ENCODE measurements at places on chromosomes 5 and 9.

DNA sequence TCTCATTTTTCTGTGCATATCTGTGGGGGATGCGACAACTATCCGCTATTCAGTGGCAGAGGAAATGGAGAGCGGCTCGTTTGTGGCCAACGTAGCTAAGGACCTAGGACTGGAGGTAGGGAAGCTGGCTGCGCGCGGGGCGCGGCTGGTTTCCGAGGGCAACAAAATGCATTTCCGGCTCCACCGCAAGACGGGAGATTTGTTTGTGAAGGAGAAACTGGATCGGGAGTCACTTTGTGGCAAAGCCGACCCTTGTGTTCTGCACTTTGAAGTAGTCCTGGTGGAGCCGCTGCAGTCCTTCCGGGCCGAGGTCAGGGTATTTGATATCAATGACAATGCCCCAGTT is 320 bp downstream of the PCDHB1 start:
- no peak for DNase-seq

GRCh38 chr5:81506900-81507588 is 113.1 kb upstream of the ACOT12 start:
- peak; percentile 88 for DNase-seq

DNA sequence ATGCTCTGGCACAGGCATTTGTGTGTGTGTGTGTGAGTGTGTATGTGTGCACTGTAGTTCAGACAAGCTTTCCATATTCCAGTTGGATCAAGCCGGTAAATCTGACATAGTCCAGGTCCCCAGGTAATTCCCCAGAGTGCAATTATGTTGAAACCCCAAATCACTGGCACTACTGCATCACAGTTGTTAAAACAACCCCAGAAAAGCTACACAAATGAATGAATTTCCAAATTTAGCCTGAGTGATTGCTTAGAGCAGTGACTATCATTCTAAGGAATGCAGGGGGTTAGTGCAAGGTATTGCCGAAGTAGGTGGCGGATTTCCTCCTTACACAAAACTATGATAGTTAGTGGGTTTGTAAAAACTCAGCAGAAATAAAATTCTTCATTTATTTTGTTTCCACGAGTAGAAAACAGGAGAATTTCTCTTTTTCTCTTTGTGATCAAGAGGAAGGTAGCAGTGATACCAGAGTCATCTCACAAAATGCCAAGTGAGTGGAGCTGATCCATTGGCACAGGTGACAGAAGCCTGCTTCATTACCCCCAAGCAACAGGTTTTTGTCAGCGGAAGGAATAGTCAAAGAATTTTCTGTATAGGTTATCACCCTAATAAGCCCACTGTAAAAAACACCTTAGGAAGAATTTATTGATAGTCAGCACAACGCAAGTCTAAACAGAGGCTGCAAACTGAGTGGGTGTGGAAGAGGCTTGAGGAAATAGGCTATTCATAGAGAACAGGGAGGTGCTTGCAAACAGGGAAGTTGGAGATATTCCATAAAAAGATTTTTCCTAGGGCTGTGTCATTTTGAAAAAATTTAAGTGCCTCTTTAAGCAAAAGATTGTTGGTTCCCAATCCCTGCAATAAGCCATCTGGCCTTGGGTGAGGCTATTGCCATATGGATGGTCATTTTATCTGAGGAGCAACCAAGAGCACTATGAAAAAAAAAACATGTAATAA is 385.1 kb downstream of the CHSY3 start:
- DNase-seq: no peak

GRCh38 chr5:155052532-155052931 is 39.0 kb downstream of the KIF4B start:
- DNase-seq: no peak

DNA sequence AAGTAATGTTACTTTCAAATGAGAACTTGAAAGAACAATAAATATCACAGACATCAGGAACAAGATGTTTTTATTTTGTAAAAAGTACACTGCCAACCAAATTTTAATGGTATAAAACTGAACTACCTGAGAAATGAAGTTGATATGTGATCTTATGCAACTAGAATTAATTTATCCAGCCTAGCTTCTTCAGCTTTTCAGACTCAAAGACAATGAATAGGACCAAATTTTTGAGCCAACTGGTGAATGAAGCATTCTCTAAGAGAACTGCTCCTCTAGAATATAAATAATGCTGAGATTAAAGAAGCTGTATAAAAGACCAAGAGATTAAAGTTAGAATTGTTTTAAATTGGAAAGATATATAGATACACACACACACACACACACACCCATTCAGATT is 9.9 kb downstream of the CDC14B start:
- DNase-seq: no peak

DNA sequence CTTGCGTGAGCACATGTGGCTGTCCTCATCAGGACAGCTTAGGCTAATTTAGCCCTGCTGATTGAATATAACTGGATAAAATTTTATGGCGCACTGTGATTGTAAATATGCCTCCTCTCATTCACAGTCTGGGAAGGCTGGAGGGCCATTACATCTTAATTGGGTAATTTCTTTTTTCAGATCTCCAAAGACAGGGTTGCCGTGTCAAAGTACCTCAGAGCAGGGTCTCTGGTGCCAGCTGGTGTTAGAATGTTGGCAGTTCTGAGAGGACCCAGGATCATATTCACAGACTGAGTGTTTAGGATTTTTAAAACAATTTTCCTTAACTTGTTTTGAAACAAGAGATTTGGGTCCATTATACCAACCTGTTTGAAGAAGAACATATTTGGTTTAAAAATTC is 455.7 kb upstream of the TLE4 start:
- no peak for DNase-seq

GRCh38 chr5:133341296-133341695 is 271.0 kb downstream of the FSTL4 start:
- DNase-seq: no peak

GRCh38 chr9:7088611-7089010 is 330.8 kb downstream of the KDM4C start:
- peak; percentile 17 for DNase-seq

DNA sequence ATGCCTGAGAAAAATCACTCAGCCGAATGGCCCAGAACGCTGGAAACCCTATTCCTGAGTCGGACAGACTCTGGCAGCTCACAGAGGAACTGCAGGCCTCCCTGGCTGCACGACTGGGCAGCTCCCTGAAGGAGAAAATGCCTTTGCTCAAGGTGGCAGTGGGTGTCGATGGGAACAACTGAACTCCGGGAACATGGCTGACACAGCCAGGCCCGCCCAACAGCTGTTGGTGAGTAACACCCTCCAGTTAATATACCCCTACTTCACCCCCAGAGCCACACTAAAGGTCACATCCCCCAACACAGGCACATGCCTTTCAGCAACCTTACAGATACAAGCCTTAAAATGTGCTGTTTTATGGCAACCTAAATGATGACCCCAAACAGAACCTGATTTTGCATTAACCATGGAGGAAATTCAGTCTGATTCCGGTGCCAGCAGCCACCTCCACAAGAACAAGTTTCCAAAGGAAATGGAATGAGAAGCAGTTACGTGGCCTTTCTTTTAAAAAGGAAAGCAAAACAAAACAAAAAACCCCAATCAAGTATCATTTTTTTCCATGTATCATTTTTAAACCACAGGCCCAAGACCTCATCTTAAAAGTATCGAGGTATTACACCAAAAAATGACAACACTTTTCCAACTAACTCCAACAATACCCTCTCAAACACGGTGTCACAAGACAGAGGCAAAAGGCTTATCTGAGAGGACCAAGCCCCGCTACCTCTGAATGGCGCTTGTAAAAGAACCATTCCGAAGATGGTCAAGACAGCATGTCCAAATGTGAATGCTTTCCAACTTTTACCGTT is 3.1 kb downstream of the KLF9 start:
- peak; percentile 47 for DNase-seq

DNA sequence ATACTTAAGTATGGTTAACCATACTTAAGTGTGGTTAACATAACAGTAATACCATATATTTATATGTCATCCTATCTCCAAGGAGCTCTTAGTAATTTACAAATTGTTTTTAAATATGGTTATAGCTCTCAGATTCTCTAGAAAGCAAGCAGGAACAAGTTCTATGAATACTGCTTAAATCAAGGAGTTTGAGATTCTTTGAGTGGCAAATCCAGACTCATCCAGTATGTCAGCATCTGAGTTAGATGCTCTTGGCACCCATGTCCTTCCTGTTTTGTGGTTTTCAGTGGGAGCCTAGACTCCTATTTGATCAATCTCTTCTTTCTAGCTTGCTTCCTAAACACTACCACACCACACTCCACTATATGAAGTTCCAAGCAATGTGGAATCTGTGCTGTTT is 114.7 kb upstream of the GDNF start:
- DNase-seq: no peak

DNA sequence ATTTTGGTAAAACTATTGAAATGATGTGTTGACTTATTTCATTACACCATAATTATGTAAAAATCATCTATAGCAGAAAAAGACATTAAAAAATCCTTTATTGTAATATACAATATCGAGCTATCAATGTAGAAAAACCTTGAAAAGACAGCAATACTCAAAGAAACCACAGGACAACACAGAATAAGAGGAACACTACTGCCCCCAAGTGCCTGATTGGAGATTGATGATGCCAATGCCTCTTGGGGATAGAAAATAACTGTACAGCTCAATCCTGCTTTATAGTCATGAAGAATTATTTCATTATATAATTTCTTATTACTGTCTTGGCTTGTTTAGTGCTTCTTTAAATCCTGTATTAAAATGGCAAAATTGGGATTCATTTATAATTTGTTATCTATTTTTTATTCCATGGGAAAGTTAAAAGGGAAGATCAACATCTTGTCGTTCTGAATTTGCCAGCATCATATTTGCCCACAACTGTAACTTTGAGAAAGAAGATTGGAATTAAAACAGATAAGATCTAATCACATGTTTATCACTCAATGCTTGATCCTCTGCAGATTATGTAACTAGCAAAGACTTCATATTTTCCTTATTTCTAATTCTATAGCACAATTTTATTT is 337.5 kb downstream of the CDH9 start:
- DNase-seq: peak; percentile 67

DNA sequence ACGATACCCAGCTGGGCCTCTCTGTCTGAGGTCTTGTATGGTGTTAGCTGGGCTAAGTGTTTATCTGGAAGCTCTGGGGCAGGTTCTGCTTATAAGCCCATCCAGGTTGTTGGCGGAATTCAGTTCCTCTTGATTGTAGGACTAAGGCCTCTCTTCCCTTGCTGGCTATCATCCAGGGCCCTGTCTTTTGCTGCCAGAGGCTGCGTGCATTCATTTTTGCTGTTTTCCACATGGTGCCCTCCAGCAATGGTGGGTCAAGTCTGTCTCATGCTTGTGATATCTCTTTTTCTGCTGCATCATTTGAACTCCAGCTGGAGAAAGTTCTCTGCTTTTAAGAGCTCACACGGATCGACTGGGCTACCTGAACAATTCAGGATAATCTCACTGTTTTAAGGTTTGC is 105.7 kb upstream of the ZNF618 start:
- no peak for DNase-seq

DNA sequence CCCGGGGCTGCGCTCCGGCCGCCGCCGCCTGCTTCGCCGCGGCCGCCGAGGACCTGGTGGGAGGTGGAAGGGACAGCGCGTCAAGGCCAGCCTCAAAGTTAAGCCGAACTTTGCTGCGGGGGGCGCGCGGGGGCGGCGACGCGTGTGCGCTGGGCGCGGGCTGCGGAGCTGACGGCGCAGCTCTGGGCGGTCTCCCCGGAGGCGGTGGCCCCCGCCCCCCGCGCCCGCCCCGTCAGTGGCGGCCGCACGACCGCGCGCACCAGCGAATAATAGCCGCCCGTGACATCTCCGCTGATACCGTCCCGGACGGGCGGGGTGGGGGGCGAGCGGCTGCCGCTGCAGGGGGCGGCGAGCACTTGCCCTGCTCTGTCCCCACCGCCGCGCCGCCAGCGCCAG is 579 bp upstream of the FAM78A start:
- no peak for DNase-seq

DNA sequence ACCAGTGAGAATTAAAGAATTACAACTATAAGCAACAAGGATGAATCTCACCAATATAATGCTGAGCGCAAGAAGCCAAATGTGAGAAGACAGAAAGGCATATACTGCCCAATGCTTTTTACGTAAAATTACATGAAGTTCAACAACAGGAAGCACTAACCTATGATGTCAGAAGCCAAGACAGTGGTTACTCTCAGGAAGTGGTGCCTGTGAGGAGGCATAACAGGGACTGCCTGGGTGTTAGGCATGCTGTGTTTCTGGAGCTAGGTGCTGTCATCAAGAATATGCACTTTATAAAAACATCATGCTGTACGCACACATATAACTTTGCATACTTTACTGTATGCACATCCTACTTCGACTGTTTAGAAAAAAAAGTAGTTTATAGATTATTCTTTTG is 30.1 kb downstream of the FRMD3 start:
- DNase-seq: no peak

- DNase-seq: no peak
These were observed 12.8 kb downstream of the AFAP1L1 start for GRCh38 chr5:149284501-149284900.

GRCh38 chr5:65086234-65086890 is 317.6 kb downstream of the CWC27 start:
- DNase-seq: no peak

DNA sequence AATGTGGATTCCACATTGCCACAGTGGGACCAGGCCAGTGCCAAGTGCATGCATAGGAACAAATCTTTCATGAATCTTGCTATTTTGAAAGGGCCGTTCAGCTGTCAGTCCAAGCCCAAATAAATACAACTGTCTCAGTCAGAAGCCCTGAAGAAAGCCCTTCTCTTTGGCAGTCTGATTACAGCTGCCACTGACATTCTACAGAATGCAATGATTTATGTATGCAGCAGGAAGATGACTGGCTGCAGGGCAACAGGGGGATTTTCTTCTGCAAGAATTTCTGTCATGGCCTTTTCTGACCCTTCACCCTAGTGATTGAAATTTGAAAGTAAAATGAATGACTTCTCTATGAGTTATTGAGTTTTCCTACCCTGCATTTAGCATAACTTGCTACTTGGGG is 86.7 kb upstream of the FER start:
- DNase-seq: no peak

DNA sequence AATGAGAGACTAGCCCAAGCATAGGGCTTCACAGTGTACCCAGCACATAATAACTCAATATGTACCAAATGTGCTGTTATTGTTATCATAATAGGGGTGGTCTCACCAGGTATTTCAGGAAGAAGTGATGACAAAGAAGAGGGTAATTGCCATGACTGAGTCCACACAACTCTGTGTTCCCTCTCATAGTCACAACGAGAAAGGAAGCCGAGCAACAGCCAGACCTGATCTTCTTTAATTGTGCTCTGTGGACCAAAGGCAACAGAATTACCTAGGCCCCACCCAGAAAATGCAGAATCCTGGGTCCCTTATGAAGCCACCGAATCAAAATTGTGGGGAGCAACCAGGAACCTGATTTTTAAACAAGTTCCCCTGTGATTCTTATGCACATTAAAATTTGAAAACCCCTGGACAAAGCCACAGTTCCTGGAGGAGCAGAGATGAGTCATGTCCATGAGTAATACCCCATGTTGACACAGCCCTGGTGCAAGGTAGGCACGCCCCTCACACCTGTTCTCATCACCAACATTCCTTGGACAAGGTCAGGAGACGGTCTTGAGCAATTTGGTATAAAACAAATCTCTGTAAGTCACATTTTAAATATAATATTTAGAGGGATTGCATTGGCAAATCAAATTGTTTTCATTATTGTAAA is 5.2 kb downstream of the FGF1 start:
- DNase-seq: no peak

Measured in cerebellum (tissue), 4 donors.